ENCODE measurements at places on chromosomes 13 and 19. TPM values are rescaled to one million over a fixed set of nuclear protein-coding genes. Genes with fewer than 3 reads are reported as not detected.

- DNase-seq = no peak
Observed at GRCh38 chr13:23752111-23753001, 136.8 kb downstream of the MIPEP start.

- no peak for DNase-seq
Observed at GRCh38 chr19:47512183-47512947, 2.5 kb downstream of the NAPA start.

- no peak for DNase-seq
Observed at GRCh38 chr19:5137114-5137513, 168.2 kb downstream of the KDM4B start.

GRCh38 chr19:54691582-54692297 is 29.0 kb downstream of the LILRB4 start:
- no peak for DNase-seq

GRCh38 chr13:112495465-112495864 is 92.5 kb downstream of the TUBGCP3 start:
- DNase-seq = no peak

GRCh38 chr13:94318418-94318817 is 161.1 kb downstream of the DCT start:
- no peak for DNase-seq

GRCh38 chr13:21069561-21070004 is 8.2 kb upstream of the LATS2 start:
- peak; percentile 96 for DNase-seq

- no peak for DNase-seq
Observed at GRCh38 chr13:24013189-24013588, 115.9 kb upstream of the C1QTNF9B start.

- peak; percentile 88 for DNase-seq
Observed at GRCh38 chr13:30908416-30908980, 2.4 kb downstream of the MEDAG start.

GRCh38 chr13:112132142-112132541 is 65.2 kb downstream of the SOX1 start:
- DNase-seq = no peak

Gene MEGF8
- 19.5 TPM for total RNA-seq

Gene SLC6A16
- total RNA-seq = 3.6 TPM

Gene ZNF296
- total RNA-seq = not detected

Gene FOSB
- total RNA-seq = 357 TPM

Gene SHC2
- 11.1 TPM for total RNA-seq

Gene ZNF266
- total RNA-seq = 7.5 TPM

Gene GFY
- not detected for total RNA-seq

Gene STARD13
- total RNA-seq = 55.6 TPM

Gene ZNF723
- total RNA-seq = 1.2 TPM

Data from umbilical cord (tissue), 2 donors.